ENCODE measurements at places on chromosomes 12 and 14.

GRCh38 chr12:73517859-73518258, 1019.8 kb upstream of the ATXN7L3B start:
- no peak for DNase-seq

DNA sequence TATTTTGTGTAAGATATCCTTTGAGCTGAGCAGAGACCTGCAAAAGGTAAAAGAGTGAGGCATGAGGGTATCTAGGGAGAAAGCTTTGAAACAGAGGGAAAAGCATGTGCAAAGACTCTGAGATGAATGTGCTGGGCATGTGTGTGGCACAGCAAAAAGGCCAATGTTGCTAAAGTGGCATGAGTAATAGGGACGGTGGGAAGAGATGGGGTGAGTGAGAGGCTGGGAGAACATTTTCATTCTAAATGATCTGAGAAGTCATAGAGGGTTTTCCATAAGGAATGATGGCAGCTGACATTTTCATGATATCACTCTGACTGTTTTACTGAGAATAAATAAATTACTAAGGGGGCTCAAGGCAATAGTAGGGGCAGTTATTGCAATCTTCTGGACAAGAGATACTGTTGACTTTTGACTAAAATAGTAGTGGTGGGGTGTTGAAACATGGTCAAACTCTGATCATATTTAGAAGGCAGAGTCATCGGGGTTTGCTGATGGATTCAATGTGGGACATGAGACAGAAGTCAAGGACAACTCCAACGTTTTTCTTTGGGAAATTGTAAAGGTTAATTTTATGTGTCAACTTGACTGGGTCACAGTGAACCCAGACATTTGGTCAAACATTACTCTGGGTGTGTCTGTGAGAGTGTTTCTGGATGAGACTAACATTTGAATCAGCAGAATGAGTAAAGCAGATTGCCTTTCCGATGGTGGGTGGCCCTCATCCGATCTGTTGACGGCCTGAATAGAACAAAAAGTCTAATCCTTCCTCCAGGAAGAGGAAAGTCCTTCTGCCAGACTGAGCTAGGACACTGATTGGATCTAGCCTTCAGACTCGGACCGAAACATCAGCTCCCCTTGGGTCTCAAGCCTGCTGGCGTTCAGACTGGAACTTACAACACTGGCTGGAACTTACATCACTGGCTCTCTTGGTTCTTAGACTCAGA, 193.9 kb upstream of the PLXNC1 start:
- no peak for DNase-seq

GRCh38 chr14:22533057-22533704, 55.8 kb downstream of the DAD1 start:
- no peak for DNase-seq

DNA sequence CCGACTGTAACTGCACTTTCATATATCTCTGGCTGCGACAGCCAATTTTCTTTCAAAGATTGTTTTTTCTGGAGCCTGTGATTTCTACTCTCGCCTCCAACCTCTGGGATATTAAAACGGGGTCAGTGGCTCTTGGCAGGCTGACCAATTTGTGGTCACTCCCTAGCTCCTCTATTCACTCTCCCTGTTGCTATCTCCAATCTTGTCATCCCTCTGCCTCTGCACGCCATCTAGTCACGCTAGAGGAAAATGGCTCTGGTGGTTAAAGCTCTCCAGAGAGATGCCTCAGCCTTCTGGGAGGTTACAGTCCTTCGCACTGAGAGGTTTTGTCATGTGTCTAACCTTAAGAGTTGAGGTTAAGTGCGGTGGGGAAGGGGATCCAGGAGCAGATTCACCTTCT, 59.8 kb upstream of the CISTR start:
- DNase-seq = no peak

DNA sequence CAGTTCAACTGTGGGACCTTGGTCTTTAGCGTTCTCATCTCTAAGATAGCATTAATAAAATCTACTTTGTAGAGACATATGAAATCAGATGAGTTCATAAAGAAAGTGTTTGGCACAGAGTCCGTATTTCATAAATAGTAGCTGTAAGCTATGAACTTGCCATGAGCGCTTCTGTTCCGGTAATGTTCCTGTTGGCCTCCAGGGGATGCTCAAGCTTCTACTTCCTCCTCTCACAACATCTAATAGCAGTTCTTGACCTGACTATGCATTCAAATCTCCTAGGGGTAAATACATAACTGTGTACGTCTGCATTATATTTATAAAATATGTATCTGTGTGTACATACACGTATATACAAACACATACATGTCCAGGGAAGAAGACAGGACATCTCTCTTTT, 288.2 kb upstream of the TMPO start:
- no peak for DNase-seq

DNA sequence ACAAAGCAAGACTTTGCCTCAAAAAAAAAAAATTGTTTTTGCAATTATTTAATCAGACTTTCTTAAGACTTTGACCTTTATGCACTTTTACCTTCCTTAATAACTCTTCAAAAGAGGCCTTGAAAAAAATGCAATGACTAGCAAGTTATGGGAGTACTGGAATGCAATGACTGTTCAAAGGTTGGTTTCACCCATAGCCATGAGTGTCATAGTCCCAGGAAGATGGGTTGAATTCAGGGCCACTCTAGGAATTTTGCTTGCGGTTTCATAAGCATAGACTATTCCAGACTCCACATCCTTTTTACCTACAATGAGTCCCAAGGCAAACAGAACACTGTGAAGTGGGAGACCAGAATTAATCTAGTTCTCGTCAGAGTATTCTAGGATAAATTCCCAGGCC, 29.4 kb upstream of the DENND5B start:
- DNase-seq = no peak

DNA sequence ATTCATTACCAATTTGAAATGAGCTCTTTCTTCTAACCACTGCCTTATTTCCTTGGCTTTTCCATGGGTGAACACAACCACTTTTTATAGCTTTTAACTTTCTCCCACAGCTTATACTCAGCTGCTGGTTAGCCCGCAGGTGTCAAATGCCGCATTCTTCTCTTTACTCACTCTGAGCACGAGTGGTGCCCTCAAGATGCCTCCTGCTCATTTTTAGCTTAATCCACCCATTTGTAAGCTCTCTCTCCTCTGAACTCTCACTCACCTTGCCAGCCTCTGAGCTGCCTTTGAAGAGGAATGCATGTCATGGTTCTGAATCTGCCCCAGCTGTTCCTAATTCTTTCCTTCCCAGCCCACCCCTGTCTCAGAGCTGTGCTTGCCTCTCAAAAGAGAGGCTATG, 449.4 kb upstream of the PRICKLE1 start:
- no peak for DNase-seq

- no peak for DNase-seq
Measured at GRCh38 chr12:20423557-20423956, 55.2 kb downstream of the PDE3A start.

- DNase-seq = no peak
Measured at GRCh38 chr14:58082491-58083098, 69.4 kb downstream of the ARMH4 start.

- DNase-seq = no peak
Measured at GRCh38 chr12:12474471-12474928, 88.2 kb downstream of the DUSP16 start.

- no peak for DNase-seq
Measured at GRCh38 chr12:62259631-62259992, 592 bp upstream of the USP15 start.

- no peak for DNase-seq
Measured at GRCh38 chr14:22394616-22395015, 194.4 kb downstream of the DAD1 start.

DNA sequence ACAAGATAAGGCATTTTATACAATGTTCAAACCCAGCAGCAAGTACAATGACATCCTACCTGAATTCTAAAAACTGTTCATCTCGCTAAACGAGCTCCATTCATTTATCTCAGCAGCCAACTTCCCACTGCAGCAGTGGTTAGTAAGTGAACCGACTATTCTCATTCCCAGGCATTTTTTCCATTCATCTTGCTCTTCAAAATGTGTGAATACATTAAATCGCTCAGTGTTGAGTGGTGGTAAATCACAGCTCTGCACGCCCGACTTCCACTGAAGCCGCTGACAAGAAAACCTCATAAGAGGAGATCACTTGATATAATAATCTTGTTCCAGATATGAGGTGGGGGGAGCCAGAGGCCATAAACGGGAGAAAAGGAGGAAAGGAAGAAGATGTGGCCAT, 746.2 kb upstream of the USP15 start:
- no peak for DNase-seq

GRCh38 chr14:22977434-22977683, 5.0 kb downstream of the AJUBA start:
- DNase-seq = no peak

DNA sequence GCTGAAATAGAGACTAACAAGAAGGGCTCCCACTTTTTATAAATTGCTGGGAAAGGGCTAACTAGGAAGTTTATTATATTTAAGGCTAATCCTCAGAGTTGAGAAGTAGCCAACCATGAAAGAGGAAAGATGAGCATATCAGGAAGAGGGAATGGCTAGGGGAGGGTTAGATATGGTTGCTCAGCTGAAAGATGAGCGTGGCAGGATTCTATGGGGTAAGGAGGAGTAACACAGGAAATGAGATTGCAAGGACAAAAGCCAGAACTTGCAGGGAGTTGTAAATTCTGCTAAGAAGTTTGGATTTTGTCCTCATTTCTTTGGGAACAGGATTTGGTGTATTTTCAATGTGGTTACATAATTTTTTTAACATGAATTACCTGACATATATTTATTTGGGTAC, 127.4 kb upstream of the ATP2B1 start:
- no peak for DNase-seq

DNA sequence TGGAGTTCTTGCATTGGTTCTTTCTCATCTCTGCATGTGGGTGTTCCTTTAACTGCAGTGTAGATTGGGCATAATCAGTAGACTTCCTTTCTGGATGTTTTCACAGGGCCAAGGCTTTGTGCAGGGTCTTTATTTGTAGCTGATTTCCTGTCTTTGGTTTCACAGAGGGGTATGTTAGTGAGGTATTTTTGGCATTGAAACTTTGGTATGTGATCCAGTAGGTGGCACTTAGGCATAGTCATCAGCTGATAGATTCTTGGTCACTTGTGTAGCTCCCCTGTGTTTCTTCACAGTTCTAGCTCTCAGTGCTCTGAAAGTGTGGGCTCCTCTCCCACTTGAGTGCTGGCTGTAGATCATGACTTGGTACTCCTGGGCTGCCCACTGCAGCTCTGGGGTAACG, 52.7 kb upstream of the LMO3 start:
- DNase-seq = no peak

- no peak for DNase-seq
Measured at GRCh38 chr12:124568431-124569374, 1.3 kb upstream of the NCOR2 start.

DNA sequence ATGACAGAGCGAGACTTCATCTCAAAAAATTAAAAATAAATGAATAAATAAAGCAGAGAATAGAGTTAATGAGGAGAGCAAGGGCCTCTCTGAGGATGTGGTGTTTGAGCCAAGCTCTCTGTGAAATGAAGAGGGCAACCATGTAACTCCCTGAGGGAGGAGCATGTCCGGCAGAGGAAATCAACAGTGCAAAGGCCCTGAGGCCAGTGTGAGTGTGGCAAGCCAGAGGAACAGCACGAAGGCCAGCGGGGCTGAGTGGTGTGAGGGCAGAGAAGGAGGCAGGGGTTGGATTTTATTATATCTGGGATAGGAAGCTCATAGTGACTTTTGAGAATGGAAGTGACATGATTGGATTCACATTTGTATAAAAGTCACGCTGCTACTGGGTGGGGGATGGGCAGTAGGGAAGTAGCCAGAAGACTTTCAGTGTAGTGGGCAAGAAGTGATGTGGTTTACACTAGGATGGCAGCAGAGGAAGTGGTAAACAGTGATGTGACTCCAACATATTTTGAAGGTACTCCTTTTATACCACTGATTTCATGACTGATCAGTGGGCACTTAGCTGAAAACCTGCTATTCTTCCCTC, 10.3 kb upstream of the LRP1-AS start:
- DNase-seq = no peak

- DNase-seq = no peak
Measured at GRCh38 chr12:86741531-86741930, 485.3 kb upstream of the MGAT4C start.

DNA sequence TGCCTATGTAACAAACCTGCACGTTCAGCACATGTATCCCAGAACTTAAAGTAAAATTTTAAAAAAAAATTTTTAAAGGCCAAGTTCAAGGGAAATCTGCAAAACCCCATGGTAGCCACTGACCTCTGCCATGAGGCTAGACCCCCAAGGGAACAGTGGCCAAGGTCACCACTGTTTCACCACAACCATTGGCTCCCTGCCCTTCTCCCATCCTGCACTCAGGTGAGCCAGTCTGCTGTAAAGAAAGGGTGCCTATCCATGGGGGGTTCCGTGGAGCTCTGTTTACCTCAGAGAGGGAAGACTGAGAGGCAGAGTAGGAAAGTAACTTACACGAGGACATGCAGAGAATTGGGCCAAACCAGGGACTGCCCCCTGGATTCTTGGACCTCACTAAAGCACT, 38.6 kb downstream of the VWF start:
- no peak for DNase-seq

- no peak for DNase-seq
Measured at GRCh38 chr12:113766131-113766878, 199.8 kb downstream of the RBM19 start.

GRCh38 chr14:68814539-68815297, 21.9 kb upstream of the ZFP36L1 start:
- no peak for DNase-seq

DNA sequence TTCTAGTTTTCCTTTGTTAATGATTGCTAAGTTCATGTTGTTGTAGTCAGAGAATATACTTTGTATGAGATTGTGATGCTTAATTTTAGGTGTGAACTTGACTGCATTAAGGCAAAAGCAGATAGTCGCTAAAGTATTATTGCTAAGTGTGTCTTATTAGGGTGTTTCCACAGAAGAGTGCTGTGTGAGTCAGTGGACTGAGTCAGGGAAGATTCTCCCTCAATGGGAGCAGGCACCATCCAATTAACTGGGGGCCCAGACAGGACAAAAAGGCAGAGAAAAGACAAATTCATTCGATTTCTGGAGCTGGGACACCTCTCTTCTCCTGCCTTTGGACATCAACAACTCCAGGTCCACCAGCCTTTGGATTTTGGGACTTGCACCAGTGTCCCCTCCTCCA, 48.5 kb downstream of the BAZ1A start:
- DNase-seq = no peak

DNA sequence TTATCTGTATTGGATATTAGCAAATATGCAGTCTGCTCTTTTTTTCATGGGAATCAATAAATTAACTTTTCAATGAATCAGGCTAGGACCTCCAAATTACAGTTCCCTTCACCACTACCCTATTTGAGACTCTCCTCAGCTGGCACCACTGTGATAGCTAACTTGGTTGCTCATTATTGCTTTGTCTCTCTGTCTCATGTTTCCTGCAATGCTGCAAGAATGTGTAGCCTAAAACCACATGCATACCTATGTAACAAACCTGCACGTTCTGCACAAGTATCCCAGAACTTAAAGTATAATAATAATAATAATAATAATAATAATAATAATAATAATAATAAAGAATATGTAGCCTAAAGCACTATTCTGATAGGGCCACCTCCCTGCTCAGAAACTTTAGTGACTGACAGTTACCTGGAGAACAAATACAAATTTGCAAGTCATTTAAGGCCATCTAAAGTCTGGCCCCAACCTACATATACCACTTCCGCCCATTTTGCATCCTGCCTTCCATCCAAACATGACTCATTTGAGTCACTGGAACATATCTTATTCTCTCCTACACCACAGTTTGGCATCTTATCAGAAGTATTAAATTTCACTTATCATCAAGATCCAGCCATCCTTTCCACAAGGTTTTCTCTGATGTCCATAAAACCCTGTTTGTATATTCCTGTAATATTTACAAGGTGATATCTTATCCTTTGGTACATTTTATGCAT, 215.1 kb downstream of the LRRK2 start:
- no peak for DNase-seq

- DNase-seq = no peak
Measured at GRCh38 chr14:97878206-97878605, 1081.0 kb downstream of the VRK1 start.
